ENCODE measurements at places on chromosomes 4 and X.

DNA sequence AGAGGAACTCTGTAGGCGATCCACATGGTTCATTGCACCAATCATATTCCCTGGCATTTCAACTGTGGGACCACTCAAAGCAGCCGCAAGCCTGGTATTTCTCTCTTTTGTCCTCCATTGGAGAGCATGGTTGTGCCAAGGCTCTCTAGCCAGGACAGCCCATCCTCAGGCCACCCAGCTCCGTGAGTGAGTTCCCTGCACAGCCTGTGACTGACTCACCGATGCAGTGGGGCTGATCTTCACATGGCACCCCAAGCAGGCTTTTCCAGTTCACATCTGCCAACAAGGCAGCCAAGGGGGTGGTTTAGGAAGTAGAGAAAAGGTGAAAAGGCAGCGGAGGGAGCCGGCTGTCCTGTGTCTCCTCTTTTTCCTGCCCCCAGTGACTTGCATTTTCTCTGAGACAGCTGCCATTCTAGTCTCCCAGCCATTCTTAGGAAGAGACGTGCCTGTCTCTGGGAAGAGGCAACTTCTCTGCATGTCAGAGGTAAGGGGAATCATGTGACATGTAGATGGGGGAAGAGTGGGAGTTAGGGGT is 69.2 kb downstream of the MID1IP1 start:
- DNase-seq, result no peak

DNA sequence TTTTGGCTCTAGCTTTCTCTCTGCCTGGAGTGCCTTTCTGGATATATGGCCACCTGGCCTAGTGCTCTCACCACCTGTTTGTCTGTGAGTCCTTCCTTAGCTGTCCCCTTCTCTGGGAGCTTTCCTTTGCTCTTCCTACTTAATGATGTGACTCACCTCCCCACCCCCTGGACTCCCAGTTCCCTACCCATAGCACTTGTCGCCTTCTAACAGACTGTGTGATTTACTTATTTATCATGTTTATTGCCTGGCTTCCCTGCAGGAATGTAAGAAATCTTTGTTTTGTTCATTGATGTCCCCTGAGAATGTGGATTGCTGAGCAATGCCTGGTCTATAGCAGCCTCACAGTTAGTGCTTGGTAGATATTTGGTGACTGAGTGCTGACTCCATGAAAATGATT is 18.9 kb downstream of the ADD1 start:
- DNase-seq, result no peak

DNA sequence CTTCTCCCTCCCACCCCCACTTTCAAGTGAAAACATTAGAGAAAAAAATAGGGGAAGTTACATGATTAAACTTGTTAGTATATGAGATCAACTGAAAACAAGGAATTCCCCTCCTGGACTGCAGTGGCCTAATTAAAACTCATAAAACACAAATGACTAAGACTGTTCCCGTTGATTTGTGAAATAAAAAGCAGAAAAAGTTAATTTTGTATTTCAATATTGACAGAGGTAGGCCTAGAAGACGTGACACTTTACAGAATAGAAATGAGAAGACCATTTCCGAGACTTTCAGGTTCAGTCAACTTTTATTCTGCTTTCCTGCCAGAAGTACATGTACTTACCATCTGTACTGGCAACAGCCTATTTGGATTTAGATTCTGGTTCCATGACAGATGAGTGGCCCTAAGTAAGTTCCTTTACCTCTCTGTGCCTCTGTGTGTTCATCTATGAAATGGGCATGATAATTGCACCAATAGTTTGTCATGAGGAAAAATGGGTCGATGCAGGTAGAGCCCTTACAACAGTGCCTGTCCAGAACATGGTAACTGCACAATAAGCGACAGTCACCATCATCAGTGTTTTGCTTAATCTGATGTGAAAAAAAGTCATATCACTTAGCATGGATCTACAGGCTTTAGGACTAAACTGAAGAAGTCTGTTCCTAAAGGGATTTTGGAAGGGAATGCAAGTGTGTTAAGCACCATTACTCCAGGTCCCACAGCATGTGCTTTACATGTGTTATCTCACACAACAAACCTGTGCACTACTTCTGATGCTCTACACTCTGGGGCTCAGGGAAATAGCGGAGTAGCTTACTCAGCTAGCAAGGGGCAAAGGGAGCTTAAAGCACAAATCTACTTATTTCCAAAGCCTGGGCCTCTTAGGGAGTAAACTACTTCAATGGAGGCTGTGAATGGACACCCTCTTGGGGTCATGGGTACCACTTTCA is 562.3 kb upstream of the DIPK2B start:
- DNase-seq, result no peak

- DNase-seq, result no peak
These were observed 73.1 kb upstream of the MBNL3 start for GRCh38 chrX:132561974-132562373.

- no peak for DNase-seq
These were observed 732.1 kb downstream of the STIM2 start for GRCh38 chr4:27592738-27593137.

- peak; percentile 90 for DNase-seq
These were observed 31.4 kb downstream of the PPP1R2C start for GRCh38 chrX:42746606-42747005.

- no peak for DNase-seq
These were observed 3.4 kb downstream of the CYBB start for GRCh38 chrX:37783305-37783704.

DNA sequence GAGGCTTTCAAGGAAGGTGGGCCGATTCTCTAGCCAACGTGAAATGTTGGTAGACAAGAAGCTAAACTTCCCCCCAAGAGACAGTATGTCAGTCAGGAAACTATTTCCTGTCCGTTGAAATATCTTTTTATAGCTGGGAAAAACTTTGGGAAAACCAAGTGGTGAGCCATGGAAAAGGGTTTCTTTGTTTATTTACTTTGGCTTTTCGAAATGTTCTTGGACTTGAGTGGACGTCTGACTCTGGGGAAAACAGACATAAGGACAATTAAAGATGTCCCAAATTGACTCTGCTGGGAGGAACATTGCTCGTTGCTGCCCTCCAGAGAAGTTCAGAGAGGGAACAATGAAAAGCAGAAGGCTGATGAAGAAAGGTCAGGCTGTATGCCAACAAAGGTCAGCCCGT is 295.4 kb downstream of the RAPGEF2 start:
- no peak for DNase-seq

DNA sequence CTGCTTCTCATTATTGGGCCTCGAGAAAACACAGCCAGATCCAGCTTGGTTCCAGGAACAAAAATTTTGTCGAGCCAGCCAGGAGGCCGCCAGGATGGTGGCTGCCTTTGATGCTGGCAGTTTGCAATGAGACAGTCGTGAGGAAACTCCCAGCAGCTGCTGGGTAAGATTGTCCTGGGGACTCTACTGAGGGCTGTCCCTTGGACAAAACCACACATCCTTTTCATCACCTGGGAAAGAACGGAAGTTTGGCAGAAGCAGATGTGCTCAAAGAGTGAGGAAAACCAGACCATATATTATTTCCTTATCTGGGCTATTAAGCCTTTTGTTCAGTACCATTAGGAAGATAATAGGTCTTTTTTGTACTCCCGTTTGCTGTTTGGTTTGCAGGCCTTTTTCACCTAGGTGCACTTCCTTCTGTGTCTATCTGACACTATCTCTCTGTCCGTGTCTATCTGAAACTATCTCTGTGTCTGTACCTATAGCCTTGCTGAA is 13.4 kb upstream of the PAPSS1 start:
- no peak for DNase-seq

GRCh38 chrX:105527759-105528158 is 294.6 kb upstream of the NRK start:
- peak; percentile 63 for DNase-seq

DNA sequence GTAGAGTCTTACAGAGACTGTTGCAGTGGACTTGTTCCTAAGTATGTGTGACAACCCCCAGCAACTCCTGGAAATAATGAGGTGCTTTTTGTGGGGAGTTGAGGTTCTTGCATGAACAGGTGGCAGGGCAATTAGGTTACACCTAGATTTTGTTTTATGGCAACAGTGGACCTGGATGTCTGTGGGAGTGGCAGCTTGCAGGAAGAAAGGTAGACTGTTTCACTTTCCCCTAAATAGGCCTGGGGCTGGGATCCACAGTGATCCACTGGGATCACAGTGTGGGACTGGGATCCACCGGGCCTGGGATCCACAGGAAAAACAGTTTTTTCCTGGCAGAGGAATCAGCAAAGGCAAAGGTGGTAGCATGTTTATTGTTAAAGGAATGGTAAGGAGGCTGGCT is 18.3 kb upstream of the USP9X start:
- DNase-seq, result no peak

DNA sequence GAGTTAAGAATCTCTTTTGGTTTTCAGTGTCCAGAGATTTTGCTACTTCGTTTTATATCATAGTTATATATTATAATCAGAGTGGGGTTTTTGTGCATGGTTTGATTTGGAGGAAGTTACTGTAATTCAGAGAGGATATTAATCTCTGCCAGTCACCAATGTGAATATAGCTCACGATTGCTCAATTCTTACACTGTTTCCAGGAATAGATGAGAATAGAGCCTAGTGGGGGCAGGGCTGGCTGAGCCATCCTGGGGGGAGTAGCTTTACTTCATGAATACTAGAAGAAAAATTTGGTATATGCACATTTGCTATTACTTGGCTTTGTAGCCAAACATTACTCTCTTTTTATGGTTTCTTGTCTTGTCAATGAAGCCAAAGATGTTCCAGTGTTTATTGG is 60.9 kb upstream of the TRPC3 start:
- DNase-seq, result peak; percentile 74

DNA sequence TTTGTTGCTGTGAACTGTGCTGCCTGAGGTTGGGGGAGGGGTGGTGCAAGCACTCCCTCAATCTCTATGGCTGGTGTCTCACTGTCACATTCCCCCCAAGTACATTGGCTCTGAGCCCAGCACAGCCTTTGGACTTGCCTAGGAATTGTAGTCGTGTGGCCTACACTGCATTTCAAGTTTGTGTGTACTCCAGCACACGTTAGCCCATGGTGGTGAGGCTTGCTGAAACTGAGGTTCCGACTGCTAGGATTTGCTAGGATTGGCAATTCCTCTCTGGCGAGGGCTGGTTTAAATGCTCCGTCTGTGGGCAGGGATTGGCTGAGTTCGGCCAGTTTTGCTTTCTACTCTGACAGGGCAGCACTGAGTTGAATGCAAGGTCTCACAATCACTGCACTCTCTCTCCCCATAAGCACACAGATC is 121.7 kb upstream of the CXXC4 start:
- no peak for DNase-seq

GRCh38 chr4:122229857-122230256 is 77.7 kb downstream of the BLTP1 start:
- DNase-seq, result no peak

DNA sequence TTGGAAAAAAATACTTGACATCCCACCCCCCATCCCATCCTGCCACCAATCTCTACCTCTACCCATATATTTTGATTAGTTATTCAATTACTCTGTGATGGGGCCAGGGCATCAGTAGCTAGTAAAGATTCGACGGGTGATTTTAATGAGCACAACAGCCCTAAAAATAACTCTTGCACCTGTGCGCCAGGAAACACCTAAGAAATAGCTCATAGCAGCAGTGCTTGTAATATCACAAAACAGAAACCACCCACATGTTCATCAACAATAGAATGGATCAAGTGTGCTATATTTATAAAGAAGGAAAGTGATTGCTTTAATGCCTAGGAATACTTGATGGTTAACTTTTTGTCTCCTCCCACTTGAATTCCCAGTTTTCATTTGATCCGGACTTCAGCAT is 225.6 kb upstream of the LCORL start:
- DNase-seq, result no peak

- DNase-seq, result no peak
These were observed 120.0 kb upstream of the SORBS2 start for GRCh38 chr4:185931986-185932385.

DNA sequence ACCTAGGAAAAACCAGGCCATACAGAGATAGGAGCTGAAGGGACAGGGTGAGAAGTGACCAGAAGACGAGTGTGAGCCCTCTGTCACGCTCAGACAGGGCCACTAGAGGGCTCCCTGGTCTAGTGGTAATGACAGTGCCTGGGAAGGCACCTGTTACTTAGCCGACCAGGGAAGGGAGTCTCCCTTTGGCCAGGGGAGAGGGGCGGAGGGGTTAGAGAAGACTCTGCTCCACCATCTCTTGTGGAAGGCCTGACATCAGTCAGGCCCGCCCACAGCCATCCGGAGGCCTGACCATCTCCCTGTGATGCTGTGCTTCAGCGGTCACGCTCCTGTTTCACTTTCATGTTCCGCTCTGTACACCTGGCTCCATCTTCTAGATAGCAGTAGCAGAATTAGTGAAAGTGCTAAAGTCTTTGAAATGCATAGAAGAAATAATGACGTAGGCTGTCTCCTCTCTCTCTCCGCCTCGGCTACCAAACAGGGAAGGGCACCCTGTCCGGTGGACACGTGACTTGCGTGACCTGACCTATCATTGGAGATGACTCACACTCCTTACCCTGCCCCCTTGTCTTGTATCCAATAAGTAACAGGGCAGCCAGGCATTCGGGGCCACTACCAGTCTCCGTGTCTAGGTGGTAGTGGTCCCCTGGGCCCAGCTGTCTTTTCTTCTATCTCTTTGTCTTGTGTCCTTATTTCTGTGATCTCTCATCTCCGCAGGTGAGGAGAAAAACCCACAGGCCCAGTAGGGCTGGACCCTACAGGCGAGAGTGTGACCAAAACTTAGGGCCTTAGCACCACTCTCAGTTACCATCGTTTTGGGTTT is 26.7 kb downstream of the HTT-AS start:
- DNase-seq, result peak; percentile 48

DNA sequence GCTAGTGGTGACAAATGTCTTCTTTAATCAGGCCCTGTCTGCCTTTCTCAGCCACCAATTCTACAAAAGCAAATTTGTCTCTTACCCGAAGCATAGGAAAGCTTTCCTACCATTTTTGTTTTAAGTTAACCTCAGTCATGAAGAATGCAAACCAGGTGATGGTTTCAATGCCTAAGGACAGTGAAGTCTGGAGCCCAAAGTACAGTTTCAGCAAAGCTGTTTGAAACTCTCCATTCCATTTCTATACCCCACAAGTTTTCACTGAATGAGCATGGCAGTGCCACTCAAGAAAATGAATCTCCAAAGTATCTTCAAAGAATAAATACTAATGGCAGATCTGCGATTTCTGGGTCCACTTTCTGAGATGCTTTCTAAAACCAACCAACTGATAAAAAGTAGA is 23.9 kb downstream of the SRD5A3 start:
- no peak for DNase-seq

- no peak for DNase-seq
These were observed 421.2 kb upstream of the NWD2 start for GRCh38 chr4:36823199-36823967.

GRCh38 chr4:62328526-62328925 is 1128.4 kb downstream of the ADGRL3 start:
- DNase-seq, result no peak

All from amniotic epithelial cell (primary cell).